K562 (cell line): ENCODE measurements at places on chromosomes 3 and 15.

- peak overlapping the region; percentile 81 for H3K27ac ChIP-seq
- peaks cover 11% of the 10 kb centered on the region for H3K4me1 ChIP-seq
- H3K27me3 ChIP-seq, result no peaks in the 10 kb centered on the region
- peaks cover 19% of the 10 kb centered on the region; the same call in 2 of the 3 replicates for H3K36me3 ChIP-seq
These were observed 821 bp downstream of the LINS1 start for GRCh38 chr15:100601163-100601562.

- H3K27me3 ChIP-seq, result peaks cover 60% of the 10 kb centered on the region
- no peaks in the 10 kb centered on the region; the same call in 1 of the 2 replicates for H3K4me1 ChIP-seq
- no peaks in the 10 kb centered on the region for H3K36me3 ChIP-seq
- H3K27ac ChIP-seq, result no peak overlapping the region
These were observed 14.0 kb upstream of the SSUH2 start for GRCh38 chr3:8658306-8659212.

- no peak for DNase-seq
- peaks cover 19% of the 10 kb centered on the region for H3K4me1 ChIP-seq
- no peaks in the 10 kb centered on the region for H3K27me3 ChIP-seq
- peak overlapping the region; percentile 13; the same call in 2 of the 3 replicates for H3K27ac ChIP-seq
- H3K36me3 ChIP-seq, result no peaks in the 10 kb centered on the region
These were observed 69.8 kb downstream of the HES1 start for GRCh38 chr3:194205675-194206133.

DNA sequence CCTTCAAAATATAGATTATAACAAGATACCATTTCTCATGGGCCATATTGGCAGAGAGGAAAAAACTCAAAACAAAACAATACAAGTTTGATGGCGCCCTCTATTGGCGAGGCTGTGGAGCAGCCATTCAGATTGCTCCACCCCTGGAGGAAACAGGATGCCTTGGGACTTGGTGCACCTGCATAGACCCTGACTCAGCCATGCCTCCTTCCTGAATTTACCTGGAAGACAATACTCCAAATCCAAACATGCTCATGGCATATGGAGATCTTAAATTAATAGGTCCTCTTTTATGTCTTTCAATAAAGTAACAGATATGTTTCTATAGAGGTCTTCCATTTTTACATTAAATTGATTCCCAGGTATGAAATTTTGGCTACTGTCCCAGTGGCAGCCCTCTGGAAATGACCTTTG is 90.0 kb downstream of the APBA2 start:
- peak; percentile 79 for DNase-seq
- no peak overlapping the region for H3K27ac ChIP-seq
- H3K27me3 ChIP-seq, result no peaks in the 10 kb centered on the region
- no peak overlapping the region for H3K4me3 ChIP-seq
- no peaks in the 10 kb centered on the region for H3K36me3 ChIP-seq

- H3K27me3 ChIP-seq, result no peaks in the 10 kb centered on the region
- H3K36me3 ChIP-seq, result no peaks in the 10 kb centered on the region
- no peak overlapping the region; the same call in 2 of the 3 replicates for H3K27ac ChIP-seq
- H3K4me3 ChIP-seq, result no peak overlapping the region
- no peak for DNase-seq
These were observed 64.0 kb downstream of the DPH6 start for GRCh38 chr15:35481992-35482391.

GRCh38 chr3:99576904-99577559 is 61.4 kb upstream of the COL8A1 start:
- H3K4me3 ChIP-seq, result no peak overlapping the region
- no peak overlapping the region for H3K27ac ChIP-seq
- no peaks in the 10 kb centered on the region for H3K4me1 ChIP-seq
- no peaks in the 10 kb centered on the region for H3K27me3 ChIP-seq
- H3K36me3 ChIP-seq, result no peaks in the 10 kb centered on the region

- H3K4me1 ChIP-seq, result no peaks in the 10 kb centered on the region
- DNase-seq, result no peak
These were observed 114.5 kb upstream of the TNIK start for GRCh38 chr3:171574556-171575240.

GRCh38 chr15:34719695-34720094 is 35.1 kb downstream of the GJD2 start:
- H3K27me3 ChIP-seq, result no peaks in the 10 kb centered on the region
- H3K36me3 ChIP-seq, result no peaks in the 10 kb centered on the region
- peaks cover 2% of the 10 kb centered on the region; the same call in 2 of the 3 replicates for H3K4me1 ChIP-seq
- H3K27ac ChIP-seq, result no peak overlapping the region

DNA sequence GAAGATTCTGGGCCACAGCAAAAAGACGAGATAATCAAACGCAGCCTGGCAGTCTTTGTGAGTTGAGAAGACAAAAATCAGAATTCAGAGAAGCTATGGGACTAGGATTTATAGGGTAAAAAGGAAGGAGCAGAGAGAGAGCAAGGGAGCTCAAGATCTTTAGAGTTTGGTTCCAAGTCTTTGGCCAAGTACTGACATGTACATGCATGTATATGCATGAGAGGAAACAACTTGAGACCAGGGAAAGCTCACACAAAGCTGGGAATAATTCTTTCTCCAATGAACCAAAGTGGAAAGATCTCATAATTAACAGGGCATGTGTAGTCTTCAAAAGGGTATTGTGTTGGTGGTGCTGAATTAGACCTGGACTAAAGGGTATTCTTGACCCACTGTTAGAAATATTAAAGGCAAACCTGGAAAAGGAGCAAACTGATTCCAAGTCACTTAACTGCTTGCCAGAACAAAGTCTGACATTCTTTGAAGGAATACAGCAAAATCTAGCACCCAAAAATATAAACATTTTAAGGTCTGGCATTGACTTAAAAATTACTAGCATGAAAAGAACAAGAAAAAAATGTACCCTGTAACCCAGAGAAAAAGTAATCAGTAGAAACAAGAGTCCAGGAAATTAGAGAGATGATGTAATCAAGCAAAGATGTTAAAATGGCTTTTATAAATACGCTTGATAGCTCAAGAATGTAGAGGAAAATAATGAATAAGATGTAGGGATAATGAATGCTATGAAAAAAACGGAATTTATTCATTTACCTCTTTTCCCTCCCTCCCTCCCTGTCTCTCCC is 226.0 kb upstream of the CGNL1 start:
- DNase-seq, result no peak
- H3K36me3 ChIP-seq, result peaks cover 2% of the 10 kb centered on the region; the same call in 1 of the 3 replicates
- H3K27ac ChIP-seq, result no peak overlapping the region
- no peaks in the 10 kb centered on the region for H3K4me1 ChIP-seq
- no peak overlapping the region for H3K4me3 ChIP-seq

GRCh38 chr3:121997372-121997771 is 24.7 kb downstream of the ILDR1 start:
- no peak overlapping the region for H3K27ac ChIP-seq
- DNase-seq, result no peak
- peaks cover 5% of the 10 kb centered on the region; the same call in 1 of the 2 replicates for H3K4me1 ChIP-seq
- no peaks in the 10 kb centered on the region; the same call in 1 of the 2 replicates for H3K27me3 ChIP-seq

DNA sequence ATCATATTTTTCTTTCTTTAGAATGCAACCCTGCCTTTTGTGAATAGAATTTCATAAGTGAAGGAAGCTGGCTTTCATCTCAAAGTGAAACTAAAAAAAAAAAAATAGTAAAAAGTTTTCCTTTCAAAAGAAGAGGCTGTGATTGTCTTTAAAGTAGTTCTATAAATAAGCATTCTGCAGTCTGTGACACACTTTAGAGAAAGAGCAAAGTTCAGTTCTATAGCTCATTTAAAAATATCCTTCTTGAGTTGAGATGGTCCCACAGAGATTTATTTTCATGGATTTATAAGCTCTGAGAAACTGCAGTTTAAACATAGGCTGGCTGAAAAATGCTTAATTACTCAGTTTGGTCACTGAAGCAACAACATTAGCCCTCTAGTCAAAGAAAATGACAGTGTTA is 36.1 kb upstream of the CNTN6 start:
- no peak for DNase-seq
- H3K4me1 ChIP-seq, result no peaks in the 10 kb centered on the region
- no peak overlapping the region for H3K27ac ChIP-seq
- no peak overlapping the region for H3K4me3 ChIP-seq
- H3K27me3 ChIP-seq, result no peaks in the 10 kb centered on the region
- no peaks in the 10 kb centered on the region for H3K36me3 ChIP-seq

- H3K4me3 ChIP-seq, result no peak overlapping the region
- no peak overlapping the region for H3K27ac ChIP-seq
- DNase-seq, result no peak
- no peaks in the 10 kb centered on the region for H3K27me3 ChIP-seq
These were observed 535.8 kb downstream of the GABRG3 start for GRCh38 chr15:27506752-27507151.

DNA sequence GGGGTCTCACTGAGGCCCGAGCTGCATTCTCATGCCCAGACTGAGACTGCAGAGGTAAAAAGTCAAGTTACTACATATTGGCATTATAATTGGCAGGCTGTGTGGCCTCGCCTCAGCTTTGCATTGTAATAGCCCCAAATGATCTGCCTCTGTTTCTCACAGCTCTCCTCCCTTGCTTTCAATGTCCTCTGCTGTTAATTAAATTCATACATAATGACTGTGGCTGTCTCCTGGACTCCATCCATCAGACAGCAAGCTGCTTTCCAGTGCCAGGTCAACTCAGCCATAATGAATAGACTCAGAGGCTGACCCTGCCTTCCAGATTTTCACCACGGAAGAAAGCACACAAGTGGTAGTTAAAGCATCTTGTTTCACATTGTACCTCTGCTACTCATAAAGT is 7.6 kb upstream of the RTP4 start:
- H3K27me3 ChIP-seq, result peaks cover 10% of the 10 kb centered on the region; the same call in 1 of the 2 replicates
- no peaks in the 10 kb centered on the region for H3K36me3 ChIP-seq
- H3K4me3 ChIP-seq, result no peak overlapping the region
- no peaks in the 10 kb centered on the region for H3K4me1 ChIP-seq
- DNase-seq, result no peak

GRCh38 chr15:29046281-29046810 is 160.6 kb downstream of the APBA2 start:
- no peaks in the 10 kb centered on the region for H3K36me3 ChIP-seq
- no peak overlapping the region for H3K4me3 ChIP-seq
- no peak overlapping the region for H3K27ac ChIP-seq
- no peak for DNase-seq

DNA sequence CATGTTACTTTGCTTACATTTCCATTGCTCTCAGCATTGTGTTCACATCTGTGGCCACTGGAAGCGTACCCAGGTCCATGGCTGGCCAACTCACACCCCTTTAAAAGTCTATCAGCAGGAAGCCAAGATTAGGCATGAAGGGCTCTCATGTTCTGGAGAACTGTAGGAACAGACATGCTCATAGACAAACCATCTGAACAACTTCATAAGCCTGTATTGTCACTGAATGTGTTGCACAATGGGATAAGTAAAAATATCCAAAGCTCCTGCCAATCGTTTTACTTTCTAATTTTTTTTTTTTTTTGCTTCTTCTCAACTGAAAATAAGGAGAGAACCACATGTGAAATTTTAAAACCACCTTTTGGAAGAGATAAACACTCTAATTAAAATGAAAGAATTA is 6.4 kb downstream of the RPLP1 start:
- H3K27me3 ChIP-seq, result no peaks in the 10 kb centered on the region
- peaks cover 28% of the 10 kb centered on the region; the same call in 2 of the 3 replicates for H3K4me1 ChIP-seq
- no peak overlapping the region for H3K4me3 ChIP-seq
- H3K27ac ChIP-seq, result no peak overlapping the region
- peaks cover 35% of the 10 kb centered on the region for H3K36me3 ChIP-seq
- DNase-seq, result no peak

DNA sequence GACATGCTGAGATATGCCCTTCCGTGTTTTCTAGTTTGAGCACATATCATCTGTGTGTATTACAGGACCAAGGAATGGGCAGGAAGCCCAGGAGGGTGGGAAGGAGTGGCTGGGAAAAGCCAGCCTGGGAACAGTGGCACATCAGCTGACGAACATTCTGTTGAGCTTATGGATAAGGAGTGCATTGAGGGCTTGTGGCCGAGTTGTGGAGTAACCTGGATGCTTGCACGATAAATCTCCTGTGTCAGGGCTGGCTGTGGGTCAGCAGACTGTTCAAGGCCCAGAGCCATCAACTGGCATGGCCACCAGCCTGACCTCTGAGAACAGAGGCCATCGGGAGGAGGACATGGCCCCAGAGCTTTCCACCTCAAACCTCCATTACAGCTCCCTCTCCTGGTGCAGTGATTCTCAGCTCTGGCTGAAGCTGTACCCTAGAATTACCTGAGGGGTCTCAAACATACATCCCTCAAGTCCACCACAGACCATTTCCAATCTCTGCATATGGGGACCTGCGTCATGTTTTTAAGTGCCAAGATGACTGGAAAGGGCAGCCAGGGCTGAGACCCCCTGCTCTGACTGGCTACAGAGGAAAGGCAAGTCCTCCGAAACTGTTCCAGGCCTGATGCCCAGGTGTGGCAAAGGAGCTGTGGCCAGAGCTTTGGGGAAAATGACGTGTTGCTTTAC is 4.8 kb upstream of the VILL start:
- H3K4me1 ChIP-seq, result peaks cover 45% of the 10 kb centered on the region
- no peaks in the 10 kb centered on the region for H3K36me3 ChIP-seq
- H3K27ac ChIP-seq, result no peak overlapping the region; the same call in 2 of the 3 replicates
- H3K27me3 ChIP-seq, result no peaks in the 10 kb centered on the region
- H3K4me3 ChIP-seq, result no peak overlapping the region

- H3K4me1 ChIP-seq, result peaks cover 21% of the 10 kb centered on the region
- H3K4me3 ChIP-seq, result no peak overlapping the region
These were observed 1.3 kb downstream of the TRANK1 start for GRCh38 chr3:36943601-36944000.

DNA sequence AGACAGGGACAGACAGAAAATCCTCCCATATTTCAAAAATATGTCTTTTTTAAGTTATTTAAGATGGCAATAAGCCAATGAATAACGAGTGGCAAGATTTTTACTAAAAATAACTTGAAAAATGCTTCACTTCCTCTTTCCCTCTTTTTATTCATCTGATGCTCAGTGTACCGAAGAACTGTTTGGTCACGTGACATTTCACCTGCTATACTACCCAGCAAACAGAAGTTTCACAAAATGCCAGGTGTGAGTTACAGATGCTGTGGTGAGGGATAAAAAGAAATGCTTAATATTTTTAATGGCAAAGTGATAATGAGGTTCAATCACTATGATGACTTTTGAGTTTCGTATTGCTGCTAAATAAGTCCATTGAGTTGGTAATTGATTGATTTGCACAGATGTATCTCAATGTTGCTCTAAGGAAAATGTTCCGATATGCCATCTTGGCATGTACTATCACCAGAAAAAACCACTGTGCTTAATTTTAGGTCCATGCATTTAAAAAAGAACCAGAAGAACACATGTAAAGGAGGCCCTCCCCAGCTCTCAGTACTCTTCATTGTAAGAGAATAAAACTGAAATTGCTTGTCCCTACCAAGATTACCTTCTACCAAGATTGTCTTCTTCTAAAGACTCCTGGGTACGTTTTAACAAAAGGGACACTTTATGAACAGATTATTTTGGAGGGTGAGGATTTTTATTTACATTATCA is 26.0 kb upstream of the SEC62 start:
- H3K36me3 ChIP-seq, result no peaks in the 10 kb centered on the region
- no peak overlapping the region for H3K4me3 ChIP-seq
- peaks cover 9% of the 10 kb centered on the region; the same call in 1 of the 2 replicates for H3K4me1 ChIP-seq

GRCh38 chr3:154795582-154795981 is 284.5 kb upstream of the MME start:
- no peaks in the 10 kb centered on the region for H3K4me1 ChIP-seq
- H3K4me3 ChIP-seq, result no peak overlapping the region
- no peaks in the 10 kb centered on the region for H3K27me3 ChIP-seq
